Spleen (tissue), 13 donors: ENCODE measurements at places on chromosomes 3 and 15. TPM values are rescaled to one million over a fixed set of nuclear protein-coding genes. Genes with fewer than 3 reads are reported as not detected.

DNA sequence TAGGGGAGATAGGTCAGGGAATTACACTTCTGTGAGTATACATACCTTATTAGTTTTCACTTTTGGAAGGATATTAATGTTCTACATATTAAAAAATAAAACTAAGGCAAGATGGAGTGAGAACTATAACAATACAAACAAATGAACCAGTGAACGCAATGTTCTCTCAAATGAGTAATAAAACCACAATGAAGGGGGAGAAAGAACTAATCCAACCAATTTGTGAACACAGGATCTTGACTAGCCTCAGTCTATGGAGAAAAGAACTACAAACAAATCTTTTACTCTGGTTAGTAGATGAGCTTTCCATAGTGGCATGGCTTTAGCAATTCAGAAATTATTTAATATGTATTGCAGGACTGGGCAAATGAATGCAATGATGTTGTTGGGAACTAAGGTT, 26.9 kb upstream of the ATOSA start:
- H3K27me3 ChIP-seq, result no peaks in the 10 kb centered on the region
- H3K27ac ChIP-seq, result no peak overlapping the region
- no peak for DNase-seq
- H3K4me3 ChIP-seq, result no peak overlapping the region

Gene RBP2
- polyA plus RNA-seq, result not detected

DNA sequence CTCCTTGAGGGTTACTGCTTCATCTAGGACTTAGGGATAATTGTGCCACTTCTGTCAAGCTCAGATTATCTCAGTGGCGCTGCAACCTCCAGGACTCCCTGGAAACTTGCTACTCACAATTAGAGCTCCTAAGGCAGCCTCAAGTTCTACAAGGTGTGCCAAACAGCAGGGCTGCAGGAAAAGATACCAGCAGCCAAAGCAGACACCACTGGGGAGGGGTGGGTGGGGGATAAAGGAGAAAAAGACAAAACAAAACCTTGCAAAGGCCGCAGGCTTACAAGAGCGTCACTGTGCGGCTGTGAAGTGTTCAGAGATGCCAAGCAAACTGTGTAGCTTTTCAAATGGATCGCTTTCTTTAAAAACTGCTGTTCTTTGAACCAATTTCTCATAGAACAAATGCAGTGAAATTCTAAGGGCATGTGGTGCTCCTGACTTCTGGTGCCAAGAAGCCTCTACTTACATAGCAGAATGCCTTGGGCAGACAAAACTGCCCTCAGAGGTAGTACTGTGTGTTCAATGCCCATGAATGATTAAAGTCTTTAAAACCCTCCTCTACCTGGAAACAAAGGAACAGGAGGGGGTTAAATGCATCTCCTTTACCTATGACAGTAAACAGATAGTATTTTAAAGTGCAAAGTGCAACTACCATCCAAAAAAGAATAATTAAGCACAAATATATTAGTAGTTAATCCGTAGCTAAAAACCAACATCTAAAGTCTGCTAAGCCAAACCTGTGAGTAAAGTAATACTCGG, 353.4 kb downstream of the FOXP1 start:
- no peak for DNase-seq
- no peak overlapping the region for H3K27ac ChIP-seq
- no peak overlapping the region for H3K4me3 ChIP-seq
- no peaks in the 10 kb centered on the region for H3K36me3 ChIP-seq

DNA sequence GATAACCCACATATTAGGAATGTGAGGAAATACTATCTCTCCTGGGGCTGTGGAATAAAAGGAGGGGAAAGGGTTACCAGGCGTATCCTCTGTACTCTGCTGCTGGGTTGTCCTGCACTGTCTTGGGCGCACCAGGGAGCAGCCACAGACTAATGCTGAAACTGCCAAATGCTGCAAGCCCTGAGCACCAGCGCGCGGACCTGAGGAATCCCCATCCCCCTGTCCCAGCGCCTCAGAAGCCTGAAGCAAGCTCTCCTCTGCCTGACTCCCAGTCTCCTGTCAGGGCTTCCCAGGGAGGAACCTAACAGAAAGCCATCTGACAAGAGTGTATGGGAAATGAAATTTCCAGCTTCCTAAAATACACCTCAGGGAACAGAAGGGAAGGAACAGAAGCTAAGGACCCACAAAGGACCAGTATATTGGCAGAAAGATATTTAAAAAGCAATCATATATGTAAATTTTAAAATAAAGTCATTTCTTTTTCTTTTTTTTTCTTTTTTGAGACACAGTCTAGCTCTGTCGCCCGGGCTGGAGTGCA, 158.3 kb upstream of the C2CD4B start:
- H3K4me1 ChIP-seq, result no peaks in the 10 kb centered on the region
- no peak overlapping the region for H3K4me3 ChIP-seq
- DNase-seq, result no peak
- H3K27me3 ChIP-seq, result no peaks in the 10 kb centered on the region
- no peak overlapping the region for H3K27ac ChIP-seq
- no peaks in the 10 kb centered on the region for H3K36me3 ChIP-seq

Gene DBR1
- 8.1 TPM for polyA plus RNA-seq

GRCh38 chr15:36671017-36671416, 91.6 kb downstream of the CDIN1 start:
- H3K4me1 ChIP-seq, result no peaks in the 10 kb centered on the region
- H3K4me3 ChIP-seq, result no peak overlapping the region
- no peaks in the 10 kb centered on the region for H3K27me3 ChIP-seq
- no peak for DNase-seq

DNA sequence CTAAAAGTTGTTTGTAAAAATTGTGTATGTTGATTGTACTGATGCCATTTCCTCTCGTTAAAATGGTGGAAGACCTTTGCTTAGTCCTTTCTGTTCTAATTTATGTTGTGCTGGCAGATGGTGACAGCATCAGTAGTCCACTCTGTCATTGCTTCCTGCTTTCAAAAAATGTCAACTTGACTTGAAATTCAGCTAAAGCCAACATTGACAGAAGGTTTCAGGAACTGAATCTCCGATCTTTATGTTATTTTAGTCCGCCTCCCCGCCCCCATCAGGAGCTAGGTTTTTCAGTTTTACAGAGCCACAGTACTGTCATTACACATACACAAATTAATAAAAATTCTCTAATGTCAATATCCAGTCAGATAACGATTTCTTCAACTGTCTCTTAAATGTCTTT, 1.5 kb downstream of the CEP63 start:
- H3K4me3 ChIP-seq, result no peak overlapping the region
- H3K27me3 ChIP-seq, result no peaks in the 10 kb centered on the region
- peaks cover 5% of the 10 kb centered on the region for H3K36me3 ChIP-seq
- H3K27ac ChIP-seq, result peak overlapping the region; percentile 94

- H3K36me3 ChIP-seq, result no peaks in the 10 kb centered on the region
- DNase-seq, result no peak
- H3K4me1 ChIP-seq, result no peaks in the 10 kb centered on the region
- H3K27me3 ChIP-seq, result no peaks in the 10 kb centered on the region
- H3K4me3 ChIP-seq, result no peak overlapping the region
Measured at GRCh38 chr3:9041626-9042025, 78.4 kb upstream of the RAD18 start.

DNA sequence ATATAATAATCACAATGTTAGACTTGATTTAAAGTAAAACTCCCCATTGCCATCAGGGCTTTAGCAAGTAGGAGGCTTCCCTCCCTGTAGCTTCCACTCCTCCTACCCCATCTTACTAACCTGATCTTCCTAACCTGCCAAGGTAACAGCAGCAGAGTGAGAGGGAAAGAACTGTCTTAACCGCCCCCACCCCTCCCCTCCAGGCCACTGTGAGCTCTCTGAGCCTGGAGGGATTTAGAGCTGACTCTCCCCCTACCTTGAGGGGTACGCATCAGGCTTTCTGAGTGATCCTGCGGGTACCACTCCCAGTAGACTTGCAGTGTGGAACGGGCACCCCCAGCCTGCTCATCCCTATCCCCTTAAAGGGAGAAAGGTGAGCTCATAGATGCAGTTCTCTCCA, 11.4 kb upstream of the PRSS50 start:
- H3K27ac ChIP-seq, result no peak overlapping the region
- DNase-seq, result no peak
- no peaks in the 10 kb centered on the region for H3K36me3 ChIP-seq
- no peaks in the 10 kb centered on the region for H3K4me1 ChIP-seq

- no peak overlapping the region for H3K4me3 ChIP-seq
- DNase-seq, result peak; percentile 39
- peak overlapping the region; percentile 62 for H3K27ac ChIP-seq
Measured at GRCh38 chr3:123385001-123385401, 63.9 kb downstream of the ADCY5 start.

DNA sequence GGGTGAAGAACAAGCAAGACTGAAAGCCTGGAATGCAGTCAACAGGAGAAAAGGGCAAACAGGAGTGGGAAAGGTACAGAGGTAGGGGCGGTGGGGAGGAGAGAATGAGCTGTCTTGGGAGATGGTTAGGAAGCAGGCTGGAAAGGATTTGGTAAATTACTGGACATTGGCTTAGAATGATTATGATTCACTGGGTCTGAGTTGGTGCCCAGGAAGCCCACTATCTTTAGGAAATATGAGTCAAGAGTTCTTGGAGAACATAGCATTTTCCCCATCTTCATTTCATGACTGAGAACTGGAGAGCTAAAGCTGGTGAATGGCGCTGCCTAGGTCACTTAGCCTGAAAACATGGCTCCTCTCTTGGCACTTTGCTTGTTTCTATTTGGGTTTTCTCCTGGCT, 74.7 kb upstream of the C3orf80 start:
- no peak overlapping the region for H3K27ac ChIP-seq
- no peaks in the 10 kb centered on the region for H3K36me3 ChIP-seq
- H3K4me1 ChIP-seq, result no peaks in the 10 kb centered on the region

GRCh38 chr15:58958811-58959210, 25.3 kb upstream of the SLTM start:
- no peaks in the 10 kb centered on the region for H3K4me1 ChIP-seq
- H3K27me3 ChIP-seq, result no peaks in the 10 kb centered on the region
- H3K36me3 ChIP-seq, result no peaks in the 10 kb centered on the region
